Esophagus squamous epithelium (tissue), 5 donors: ENCODE measurements at places on chromosomes 5 and 9.

DNA sequence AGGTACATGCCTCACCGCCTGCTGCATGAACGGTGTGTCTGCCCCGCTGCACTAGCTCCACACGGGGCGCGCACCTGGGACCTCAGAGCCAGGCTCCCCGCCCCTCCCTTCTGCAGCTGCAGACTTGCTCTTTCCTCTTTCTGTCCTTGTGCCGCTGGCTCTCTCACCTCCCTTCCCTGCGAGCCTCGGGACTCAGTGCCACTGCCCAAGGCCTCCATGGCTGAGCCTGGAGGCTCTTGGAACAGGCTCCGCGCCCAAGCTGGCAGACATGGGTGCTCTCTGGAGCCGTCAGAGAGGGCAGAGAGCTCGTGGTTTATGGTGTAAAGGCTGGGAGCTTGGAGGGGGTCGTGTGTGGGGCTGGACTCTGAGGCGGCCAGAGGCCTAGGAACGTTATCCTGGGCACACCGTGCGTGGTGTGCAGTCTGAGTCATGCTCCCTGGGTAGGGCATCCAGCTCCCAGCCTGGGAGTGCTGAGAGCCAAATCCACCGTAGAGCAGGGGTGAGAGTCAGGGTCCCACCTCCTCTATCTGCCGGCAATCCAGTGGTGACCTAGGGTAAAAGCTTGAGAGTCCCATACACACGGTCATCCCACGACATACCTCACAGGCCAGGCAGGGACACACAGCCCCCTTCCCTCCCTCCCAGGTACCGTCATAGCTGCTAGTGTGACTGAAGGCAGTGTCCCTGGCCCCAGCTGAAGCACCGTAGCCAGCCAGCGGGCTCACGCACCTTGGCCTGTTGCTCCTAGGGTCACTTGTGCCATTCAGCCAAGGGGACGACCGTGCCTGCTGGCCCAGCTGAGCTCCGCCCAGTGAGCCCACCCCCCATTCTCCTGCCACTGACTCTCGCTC is 22.4 kb downstream of the GOLGA2 start:
- H3K4me3 ChIP-seq = no peak overlapping the region
- no peaks in the 10 kb centered on the region for H3K27me3 ChIP-seq
- H3K36me3 ChIP-seq = peaks cover 12% of the 10 kb centered on the region
- H3K27ac ChIP-seq = no peak overlapping the region

DNA sequence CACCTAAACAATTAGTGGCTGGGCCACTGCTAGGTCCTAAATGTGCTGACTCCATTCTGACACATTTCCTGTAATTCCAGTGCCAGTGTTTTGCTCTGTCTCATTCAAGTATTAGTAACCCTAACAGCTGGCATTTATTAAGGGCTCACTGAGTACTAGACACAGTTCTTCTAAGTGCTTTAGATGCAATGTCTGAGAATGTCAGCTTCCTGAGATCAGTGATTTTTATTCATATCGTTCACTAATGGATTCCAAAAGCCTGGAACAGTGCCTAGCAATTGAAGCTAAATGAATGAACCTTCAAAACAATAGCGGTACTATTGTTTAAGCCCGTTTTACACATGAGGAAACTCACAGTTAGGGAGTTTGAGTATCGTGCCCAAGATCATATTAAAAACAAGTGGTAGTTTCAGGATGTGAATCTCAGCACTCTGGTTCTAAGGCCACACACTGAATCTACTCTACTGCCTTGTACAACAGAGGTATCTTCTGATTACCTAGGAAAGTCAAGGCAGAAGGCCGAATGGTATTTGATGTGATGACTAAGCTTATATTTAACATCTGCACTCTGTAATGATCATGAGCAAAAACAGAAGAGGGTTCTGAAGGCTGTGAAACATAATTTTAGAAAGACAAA is 304.0 kb downstream of the PJA2 start:
- no peaks in the 10 kb centered on the region for H3K4me1 ChIP-seq
- H3K27ac ChIP-seq = peak overlapping the region; percentile 17
- H3K4me3 ChIP-seq = no peak overlapping the region
- DNase-seq = no peak
- no peaks in the 10 kb centered on the region for H3K27me3 ChIP-seq

DNA sequence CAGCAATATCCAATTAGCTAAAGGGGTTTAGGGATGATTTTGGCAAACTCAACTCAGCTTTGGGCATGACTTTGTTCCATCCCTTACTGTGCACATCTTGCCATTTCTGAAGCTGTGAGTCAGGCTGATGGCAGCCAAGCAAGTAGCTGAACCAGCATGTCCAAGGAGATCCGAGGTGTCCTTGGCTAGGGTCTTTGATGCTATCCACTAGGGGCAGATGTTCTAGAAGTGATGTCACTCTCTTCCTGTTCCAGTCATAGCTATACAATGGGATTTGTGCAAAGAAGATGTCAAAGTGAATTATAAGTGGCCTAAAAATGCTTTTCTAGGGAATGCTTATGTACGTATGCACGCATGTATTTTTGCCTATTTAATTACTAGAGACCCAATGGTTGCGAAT is 160.8 kb upstream of the PAPPA start:
- no peaks in the 10 kb centered on the region for H3K4me1 ChIP-seq
- no peak overlapping the region for H3K27ac ChIP-seq
- DNase-seq = no peak

DNA sequence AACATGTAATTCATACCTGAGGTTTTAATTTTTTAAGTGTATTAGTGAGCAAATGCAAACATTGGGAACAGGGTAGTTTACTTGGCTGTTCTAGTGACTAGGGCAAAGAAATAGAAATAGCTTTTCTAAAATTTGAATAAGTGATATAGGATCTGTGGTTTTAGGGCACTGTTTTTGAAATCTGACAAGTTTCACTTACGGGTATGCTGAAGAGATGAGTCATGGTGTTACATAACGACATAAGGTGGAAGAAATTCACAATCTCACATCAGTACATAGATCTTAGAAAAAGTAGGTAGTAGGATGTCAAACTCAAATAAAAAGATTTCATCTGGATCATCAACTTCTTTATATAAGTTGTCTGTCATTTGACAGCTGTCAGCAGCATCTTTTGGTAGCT is 772.3 kb downstream of the MAT2B start:
- no peaks in the 10 kb centered on the region for H3K4me1 ChIP-seq
- DNase-seq = no peak
- H3K27me3 ChIP-seq = no peaks in the 10 kb centered on the region
- no peak overlapping the region for H3K4me3 ChIP-seq
- H3K27ac ChIP-seq = no peak overlapping the region
- no peaks in the 10 kb centered on the region for H3K36me3 ChIP-seq
